CD8-positive, alpha-beta memory T cell (primary cell): ENCODE measurements at places on chromosomes 16 and 17.

DNA sequence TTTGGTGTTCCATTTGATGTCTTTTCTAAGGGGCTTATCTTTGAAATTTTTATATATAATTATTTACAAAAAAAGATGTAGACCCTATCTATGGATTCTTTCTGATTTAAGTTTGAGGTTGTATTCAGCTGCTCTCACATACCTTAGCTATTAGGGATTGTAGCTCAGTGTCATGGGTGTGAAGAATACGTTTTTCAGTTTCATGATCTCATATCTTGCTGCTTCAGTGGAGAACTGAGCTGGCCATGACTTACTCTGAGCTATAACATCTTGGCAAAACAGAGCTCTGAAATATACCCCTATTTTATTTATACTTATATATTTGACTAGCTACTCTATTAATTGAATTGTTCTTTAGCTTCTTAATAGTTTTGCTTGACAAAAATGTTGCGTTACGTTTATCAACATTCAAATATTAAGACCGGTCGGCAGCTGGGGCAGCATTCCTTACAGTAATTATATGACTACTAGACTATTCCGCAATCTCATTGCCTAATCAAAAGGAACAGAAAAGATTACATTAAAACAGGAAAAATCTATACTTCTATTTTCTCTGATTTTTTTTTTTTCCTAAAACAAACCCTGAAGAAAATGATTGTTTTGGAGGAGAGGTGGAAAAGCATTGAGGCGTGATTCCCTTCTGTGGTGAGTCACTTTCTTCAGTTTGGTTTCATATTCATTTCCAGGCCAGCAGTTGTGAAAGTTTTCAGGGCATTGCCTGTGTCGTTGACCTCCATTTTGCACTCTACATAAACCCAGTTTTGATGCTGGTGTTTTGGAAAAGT lies 24.1 kb upstream of the KRT24 start:
- no peak for DNase-seq

GRCh38 chr16:5649762-5650743 lies 552.5 kb upstream of the EEF2KMT start:
- DNase-seq, result no peak

DNA sequence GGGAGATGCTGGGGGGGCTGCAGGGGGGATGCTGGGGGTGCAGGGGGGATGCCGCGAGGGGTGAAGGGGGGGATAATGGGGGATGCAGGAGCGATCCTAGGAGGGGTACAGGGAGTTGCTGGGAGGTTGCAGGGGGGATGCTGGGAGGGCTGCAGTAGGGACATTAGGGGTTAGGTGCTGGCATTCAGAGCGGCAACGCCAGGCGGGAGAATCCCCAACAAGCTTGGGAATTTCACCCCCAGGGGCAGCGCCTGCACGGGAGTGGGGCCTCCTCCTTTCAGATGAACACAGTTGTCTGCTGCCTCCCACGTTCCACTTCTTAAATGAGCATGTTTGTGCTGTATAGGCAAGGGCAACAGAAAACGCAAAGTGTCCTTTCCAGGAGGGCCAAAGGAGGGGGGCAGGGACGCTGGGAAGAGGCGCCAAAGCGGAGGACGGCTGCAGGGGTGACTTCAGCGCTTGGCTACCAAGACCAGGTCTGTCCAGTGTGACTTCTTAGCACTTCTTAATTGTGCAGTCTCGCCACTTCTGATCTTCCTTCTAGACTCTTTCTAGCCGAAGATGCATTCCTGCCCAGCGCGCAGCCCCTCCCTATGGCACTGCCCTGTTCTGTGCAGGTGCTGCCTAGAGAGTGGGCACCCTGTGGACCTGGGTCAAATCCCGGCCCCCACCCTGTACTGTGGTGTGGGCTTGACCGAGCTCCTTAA lies 2.0 kb upstream of the SLC6A4 start:
- no peak for DNase-seq

DNA sequence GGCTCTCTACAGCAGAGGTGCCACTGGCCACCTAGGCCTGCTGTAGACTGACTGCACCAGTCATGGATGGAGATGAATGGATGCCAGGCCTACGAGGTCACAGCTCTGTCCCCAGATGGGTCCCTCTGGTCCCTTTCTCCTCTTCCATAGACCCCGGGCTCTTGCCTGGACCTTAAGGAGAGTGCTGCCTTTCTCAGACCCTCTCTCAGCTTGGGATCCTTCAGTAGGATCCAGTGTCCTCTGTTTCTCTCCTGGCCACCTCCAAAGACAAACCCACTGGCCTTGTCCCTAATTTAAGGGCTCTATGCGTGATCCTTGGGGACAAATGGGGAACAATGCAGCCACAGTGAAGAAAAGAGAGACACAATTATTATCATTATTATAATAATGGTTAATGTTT lies 189.3 kb upstream of the C16orf82 start:
- DNase-seq, result no peak

DNA sequence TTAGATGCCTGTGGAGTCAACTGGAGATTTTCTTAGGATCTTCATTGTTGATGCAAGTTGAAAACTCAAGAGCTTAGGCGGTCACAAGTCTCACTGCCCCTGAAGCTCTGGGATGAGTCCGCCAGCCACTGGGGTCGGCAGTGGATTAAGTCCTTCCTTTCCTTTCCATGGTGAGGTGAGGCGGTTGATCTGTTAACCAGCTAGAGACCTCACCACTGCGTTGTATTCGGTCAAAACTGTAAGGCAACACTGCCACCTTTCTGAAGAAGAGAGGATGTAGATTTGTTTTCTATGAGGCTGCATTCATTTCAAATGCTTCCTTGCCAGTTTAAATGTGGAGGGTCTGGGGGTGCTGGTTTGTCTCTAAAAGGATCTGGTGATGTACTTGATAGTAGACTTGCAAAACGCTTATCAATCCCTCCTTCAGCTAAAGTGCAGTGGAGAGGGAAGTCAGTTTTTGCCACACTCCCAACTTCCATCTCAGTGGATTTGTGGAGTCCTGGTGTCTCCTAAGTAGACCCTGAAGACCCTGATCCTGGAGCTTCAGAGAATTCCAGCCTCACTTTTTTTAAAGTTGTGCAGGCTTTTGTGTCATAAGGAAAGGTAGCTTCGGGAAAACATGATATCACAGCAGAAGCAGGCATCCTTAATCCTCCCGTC lies 1.7 kb downstream of the MYOCD start:
- DNase-seq, result no peak
